NT2/D1 (cell line): ENCODE measurements at places on chromosomes 2 and 18.

DNA sequence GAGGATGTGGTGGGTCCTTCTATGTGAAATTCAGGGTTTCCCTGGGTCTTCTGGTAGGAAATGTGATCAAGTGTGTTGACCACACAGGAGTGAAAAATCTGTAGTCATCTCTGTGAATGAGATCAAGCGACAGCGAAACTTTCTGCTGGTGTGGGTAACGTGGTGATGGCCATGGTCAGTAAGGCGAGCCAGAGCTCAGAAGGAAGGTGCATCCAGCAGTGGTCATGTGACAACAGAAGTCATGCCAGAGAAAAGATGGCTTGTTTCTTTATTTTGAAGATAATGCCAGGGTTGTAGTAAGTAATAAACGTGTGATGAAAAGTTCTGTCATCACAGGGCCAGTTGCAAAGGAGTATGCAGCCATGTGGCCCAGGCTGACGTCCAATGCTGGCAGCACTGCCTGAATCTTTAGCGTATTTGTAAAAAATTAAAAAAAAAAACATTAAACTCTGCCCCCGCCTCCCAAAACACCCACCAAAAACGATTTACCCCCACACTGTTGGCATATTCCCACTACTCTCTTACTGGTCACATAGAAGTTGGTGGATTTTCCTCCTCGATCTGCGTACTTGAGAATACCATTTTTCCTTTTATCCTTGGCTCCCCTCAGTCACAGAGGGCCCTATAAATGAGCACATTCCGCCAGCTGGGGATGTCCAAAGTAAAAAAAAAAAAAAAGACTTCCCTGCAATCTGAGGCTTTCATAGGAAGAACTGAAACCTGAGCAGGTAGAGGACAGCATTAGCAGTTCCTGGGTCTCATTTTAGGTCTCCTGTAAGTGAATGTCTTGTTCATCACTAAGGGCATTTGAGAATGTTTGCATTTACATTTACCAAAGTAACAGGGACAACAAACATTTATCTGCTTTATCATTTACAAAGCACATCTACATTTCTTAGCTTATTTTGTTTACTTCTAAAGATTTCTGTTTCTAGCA, 70.6 kb downstream of the SLC4A3 start:
- no peak for DNase-seq

DNA sequence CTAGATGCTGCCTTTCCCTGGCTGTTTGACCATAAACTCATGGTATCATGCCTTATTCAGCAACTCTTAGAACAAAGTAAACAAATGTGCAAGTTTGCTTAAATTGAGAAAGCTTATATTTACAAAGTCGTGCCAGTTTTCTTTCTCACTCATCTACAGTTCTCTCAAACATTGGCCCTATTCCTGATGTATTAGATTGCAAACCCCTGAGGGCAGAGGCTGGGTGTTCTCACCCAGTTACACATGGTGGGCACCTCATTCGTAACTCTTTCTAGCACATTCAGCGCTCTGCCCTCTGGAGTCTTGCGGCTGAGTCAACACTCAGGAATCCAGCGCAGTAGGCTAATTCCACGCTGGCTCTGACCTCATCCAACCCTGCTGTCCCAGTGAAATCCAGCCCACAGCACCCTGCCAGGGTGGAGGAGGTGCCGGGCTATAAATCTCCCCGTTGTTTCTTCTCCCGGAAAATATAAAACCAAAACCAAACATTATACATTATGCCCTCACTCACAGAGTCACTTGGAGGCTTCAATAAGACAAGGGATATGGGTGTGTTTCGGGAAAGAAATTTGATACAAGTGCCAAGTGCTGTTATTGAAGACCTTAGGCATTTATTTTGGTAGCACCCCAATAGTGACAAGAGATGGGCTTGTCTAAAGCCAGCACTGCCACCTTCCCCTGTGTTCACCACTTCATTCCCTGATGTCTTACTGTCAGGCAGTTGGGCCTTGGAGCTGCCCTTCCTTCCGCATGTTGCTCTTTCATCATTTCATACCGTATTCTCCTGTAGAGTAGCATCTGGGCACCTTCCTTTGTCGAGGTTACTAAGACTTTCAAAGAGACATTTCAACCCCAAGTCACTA, 287.4 kb downstream of the PRKCE start:
- DNase-seq: no peak

- no peak for DNase-seq
Observed at GRCh38 chr2:196293751-196294515, 122.6 kb upstream of the STK17B start.

DNA sequence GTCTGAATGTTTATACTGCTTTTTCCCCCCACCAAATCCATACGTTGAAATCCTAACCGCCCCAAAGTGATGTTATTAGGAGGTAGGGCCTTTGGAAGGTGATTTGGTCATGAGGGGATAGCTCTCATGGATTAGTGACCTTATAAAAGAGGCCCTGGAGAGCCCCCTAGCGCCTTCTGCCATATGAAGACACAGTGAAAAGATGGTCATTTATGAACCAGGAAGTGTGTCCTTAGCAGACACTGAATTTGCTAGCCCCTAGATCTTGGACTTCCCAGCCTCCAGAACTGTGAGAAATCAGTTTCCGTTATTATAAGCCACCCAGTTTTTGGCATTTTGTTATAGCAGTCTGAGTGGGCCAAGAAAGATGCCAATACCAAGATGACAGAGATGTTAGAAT, 7.2 kb upstream of the TSN start:
- DNase-seq: no peak

- DNase-seq: no peak
Observed at GRCh38 chr2:219028996-219029828, 12.1 kb downstream of the CFAP65 start.

DNA sequence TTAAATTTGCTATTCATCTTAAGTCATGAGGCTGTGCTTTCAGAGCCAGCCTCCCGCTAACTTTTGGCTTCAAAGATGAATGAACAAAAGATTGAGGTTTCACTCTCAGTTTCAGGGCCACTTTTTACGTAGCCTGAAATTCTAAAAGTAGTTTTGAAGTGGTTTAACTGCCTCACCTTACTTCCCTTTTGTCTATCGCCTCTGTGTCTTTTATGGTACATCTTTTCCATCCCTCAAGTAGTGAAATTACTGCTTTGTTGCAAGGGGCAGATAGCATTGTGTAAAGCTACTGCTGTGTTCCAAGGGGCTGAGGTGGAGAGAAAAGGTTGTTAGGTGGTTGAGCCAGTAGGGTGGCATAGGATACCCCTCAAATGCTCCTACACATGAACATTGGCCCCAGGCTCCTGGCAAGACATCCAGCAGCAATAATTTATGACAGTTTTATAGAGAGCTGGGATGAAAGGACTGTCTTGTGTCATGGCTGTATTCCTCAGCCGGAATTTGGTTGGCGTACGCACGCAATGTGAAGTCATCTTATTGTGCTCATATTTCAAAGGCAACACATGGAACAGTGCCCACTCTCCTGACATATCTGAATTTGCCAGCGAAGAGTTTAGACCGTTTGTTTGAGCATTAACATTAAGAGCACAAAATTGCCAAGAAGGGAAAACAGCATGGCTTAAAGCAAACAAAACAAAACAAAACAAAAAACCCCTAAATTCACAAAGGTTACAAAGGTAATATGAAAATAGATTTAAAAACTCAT, 32.2 kb downstream of the QPCT start:
- no peak for DNase-seq

DNA sequence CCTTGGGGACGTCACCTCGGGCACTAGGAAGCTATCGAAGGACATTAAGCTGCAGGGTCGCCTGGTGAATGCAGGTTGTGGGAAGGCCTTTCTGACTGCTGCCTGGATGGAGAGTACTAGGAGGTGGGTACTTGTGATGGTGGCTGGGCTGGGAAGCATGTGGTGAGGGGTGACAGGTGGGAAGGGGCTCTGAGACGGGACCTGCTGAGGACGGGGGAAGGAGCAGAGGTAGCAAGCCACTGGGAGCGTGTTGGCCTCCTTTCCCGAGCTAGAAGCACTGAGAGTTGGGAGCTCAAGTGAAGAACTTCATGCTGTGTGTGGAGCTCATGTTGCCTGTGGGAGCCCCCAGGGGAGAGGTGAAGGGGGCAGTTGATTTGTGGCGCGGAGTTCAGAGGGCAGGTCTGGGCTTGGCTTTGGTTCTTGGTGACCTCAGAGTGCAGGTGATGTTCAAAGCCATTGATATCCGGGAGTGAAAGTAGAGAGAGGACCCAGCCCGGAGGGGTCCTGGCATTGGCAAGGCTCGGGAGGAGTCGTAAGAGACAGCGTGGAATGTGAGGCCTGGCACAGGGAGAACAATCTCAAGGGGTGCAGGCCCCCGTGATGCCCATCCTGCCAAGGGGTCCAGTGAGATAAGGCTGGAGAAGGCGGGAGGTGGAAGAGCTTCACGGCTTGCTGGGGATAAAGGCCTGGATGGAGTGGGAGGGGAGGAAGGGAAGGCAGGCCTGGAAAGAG, 13.2 kb downstream of the MROH2A start:
- no peak for DNase-seq

DNA sequence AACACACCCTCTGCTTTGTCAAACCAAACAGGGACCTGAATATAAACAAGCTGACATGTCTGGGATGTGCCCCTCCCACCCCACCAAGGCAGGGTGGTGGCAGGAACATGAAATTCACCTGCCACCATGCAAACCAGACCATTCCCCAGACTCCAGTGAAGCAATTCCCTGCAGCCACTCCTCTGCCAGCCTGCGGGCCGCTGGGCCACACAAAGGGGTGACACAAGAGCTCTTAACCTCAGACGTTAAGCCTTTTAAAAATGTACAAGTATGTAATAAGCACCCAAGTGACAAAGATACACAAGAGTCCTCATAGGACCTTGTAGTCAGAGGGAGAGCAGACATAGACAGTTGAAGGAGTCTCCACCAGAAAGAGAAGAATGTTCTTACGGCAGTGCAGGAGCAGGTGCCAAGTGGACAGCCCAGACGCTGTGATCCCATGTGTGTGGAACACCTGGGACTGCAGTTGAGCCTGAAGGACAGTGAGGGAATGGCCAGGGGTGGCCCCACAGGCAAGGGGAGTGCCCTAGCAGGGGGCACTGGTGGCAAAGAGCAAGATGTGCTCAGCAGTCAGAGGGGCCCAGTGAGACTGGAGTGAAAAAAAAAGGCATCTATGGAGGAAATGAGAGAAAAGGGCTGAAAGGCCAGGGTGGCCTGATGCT, 36.9 kb downstream of the CRACDL start:
- no peak for DNase-seq

DNA sequence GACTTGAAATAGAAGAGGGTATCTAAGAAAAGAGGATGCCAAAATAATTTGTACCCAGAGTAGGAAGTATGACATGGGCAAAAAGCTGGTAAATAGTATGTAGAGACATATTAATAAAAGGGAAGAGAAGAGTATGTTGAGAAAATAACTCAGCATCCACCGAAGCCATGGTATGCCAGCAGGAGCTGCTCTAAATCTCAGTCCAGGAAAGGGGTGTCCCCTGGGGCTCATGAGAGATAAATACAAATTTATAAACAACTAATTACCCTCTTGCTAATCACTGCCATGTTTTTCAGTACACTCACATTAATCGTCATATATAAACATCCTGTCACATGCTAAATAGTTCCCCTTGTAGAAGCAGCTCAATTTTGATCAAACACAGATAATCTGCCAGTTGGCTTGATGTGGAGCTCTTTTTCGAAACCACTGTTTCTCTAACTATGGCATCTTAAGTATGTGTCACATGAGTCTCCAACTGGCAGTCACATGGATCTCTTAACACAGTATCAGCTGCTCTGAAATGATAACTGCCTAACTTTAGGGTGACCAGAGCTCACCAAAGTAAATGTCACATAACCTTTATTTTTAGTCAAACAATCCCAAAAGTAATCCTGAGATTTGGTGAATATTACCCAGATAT, 31.9 kb downstream of the EXOC6B start:
- no peak for DNase-seq

DNA sequence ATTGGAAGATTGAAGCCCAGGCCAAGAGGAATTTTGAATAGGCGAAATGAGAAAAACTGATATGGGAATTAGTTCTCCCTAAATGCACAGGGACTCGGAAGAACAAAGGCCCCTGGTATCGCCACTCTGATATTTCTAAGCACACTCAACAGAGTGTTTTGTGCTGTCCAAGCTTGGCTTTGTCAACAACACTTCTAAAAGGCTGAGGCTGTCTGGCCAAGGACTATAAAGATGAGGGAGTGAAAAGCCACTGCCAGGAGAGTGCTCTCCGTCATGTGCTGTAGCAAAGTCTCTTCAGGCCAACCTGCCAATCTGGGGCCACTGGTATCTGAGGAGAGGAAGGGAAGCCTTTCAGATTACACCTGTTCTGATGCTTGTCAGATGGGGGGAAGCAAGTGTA, 611.2 kb upstream of the PIK3C3 start:
- DNase-seq: no peak

GRCh38 chr2:203533676-203534591, 1.2 kb downstream of the RAPH1 start:
- no peak for DNase-seq

- no peak for DNase-seq
Observed at GRCh38 chr2:96176661-96177060, 31.4 kb upstream of the DUSP2 start.

DNA sequence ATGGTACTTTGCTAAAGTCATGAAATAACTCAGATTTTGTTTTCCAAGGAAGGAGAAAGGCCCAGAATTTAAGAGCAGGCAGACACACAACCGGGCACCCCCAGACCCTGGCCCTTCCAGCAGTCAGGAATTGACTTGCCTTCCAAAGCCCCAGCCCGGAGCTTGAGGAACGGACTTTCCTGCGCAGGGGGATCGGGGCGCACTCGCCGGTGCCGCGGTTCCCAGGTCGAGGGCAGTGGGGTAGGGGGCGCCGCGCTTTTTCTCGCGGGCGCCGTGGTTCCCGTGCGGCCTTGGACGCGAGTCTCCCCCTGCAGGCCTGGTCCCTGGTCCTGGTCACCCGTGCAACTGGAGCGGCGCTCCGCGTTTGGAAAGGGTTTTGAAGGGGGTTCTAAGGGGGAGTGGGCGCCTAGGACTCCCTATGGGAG, 1.2 kb downstream of the ZNF236 start:
- DNase-seq: no peak

DNA sequence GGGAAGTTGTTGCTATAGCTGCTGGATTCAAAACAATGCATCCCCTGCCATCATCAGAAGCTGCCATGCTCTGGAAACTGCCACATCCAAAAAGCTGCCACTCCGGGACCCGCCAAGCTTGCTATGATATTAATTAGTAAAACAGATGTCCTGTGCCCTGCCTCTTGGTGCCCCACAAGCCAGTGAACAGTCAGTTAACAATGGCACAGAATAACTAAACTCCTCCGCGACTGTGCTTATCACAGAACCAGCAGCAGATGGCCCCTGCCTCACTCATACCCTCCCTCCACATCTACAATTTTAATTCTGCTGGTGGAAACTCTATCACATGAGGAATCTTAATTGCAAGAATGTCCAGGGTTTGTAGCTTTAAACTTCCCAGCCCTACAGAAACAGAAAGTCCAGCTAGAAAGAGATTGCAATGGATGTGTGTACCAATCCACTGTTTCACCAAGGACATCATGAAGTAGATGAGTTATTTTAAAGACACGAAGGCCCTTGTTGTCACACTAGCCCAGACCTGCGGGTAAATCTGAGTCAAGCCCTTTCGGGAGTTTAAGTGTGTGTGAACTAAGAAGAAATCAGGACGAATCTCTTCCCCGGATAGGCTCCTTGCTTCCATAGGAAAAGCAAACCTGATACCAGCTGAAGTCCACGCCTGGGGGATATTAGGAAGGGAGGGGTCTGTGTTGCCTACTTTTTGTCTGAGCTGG, 7.4 kb upstream of the ACYP2 start:
- no peak for DNase-seq
